ENCODE measurements at places on chromosomes 3 and 15. TPM values are rescaled to one million over a fixed set of nuclear protein-coding genes. Genes with fewer than 3 reads are reported as not detected.

DNA sequence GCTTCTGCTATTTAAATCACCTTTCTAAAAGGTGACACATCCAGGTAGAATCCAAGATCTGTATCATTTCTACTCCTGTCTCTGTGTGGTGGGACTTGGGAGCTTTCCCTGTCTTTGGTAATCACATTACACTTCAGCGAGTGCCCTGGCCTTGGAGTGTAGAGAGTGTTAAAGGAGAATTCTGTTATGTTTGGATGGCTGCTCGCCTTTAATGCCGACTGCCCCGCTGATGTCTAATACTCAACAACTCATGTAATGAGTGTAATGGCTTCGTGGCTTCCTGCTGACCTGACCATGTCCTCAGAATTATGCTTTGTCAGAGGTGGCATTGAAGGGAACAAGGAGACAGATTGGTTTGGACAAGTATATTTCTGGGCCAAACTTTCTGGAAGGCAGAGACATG, 66.3 kb upstream of the LRTM1 start:
- DNase-seq: no peak

DNA sequence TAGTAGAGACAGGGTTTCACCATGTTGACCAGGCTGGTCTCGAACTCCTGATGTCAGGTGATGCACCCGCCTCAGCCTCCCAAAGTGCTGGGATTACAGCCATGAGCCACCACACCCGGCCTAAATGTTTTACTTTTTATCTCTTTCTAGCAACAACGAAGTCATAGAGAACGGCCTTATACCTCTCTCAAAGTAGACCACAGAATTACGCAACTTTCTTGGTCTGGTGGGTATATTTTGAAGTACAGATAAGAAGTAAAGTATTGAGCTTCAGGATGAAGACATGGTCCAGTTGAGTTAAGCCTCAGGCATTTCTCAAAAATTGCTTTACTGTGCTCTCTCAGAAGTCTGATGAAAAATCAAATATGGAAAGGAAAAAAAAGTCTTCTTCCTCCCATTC, 30.6 kb downstream of the FAM240A start:
- DNase-seq: no peak

DNA sequence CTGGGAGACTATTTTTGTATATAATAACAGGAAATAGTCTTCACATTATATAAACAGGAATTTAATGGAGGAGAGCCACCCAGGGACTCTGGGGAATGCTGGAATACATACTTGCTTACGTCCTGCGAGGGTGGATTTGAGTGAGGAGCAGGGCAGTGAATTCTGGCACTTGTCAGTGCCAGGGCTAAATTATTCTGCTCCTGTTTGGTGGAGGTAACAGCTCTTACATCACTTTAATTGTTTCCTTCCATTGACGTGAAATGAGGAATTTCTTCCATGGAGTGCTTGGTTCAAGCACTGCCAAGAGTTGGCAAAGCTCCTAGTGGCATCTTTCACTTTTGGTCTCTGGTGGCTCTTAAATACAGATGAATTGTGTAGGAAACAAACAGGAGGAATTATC, 94.1 kb upstream of the GOLGA8J start:
- no peak for DNase-seq

The NSMCE3 gene
- total RNA-seq: 6.9 TPM

DNA sequence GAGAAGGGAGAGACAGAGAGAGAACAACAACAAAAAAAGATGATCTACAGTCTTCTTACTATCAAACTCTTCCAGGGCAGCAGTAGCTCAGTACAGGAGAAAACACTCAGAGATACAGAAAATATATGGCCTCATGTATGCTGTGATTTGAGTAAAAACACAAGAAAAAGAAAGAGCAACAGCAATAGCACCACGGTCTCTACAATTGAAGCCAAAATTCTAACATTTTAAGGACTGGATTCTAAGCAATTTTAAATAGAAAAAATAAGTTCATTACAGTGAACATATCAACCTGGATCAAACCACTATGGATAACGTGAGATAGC, 43.5 kb upstream of the ALCAM start:
- no peak for DNase-seq

DNA sequence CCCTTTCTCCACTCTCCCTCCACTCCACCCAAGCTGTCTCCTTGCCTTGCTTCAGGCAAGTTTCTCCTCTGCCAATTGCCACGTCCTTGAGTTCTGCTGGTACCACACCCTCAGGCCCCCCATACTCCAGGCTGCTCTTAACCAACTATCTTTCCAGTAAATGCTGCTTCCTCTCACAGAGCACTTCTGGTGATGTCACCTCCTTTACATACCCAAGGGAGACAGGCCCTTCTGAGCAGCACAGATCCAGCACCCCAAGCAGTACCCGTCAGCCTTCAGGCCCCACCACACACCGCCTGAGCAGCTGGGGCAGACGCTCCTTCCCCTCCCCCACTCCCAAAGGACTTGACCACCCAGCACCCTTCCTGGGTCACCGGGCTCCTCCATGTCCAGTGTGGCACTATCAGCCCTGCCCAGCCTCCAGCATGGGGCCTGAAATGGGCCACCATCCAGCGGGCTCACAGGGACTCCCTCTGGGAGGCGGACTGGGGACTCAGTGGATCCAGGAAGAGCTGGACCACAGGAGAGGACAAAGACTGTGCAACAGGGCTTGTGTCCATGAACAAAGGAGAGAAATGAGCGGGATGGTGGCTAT, 50.2 kb downstream of the KLF15 start:
- no peak for DNase-seq

GRCh38 chr3:6861625-6862000, 698 bp downstream of the GRM7 start:
- no peak for DNase-seq

GRCh38 chr3:55362210-55362960, 124.7 kb downstream of the WNT5A start:
- no peak for DNase-seq

DNA sequence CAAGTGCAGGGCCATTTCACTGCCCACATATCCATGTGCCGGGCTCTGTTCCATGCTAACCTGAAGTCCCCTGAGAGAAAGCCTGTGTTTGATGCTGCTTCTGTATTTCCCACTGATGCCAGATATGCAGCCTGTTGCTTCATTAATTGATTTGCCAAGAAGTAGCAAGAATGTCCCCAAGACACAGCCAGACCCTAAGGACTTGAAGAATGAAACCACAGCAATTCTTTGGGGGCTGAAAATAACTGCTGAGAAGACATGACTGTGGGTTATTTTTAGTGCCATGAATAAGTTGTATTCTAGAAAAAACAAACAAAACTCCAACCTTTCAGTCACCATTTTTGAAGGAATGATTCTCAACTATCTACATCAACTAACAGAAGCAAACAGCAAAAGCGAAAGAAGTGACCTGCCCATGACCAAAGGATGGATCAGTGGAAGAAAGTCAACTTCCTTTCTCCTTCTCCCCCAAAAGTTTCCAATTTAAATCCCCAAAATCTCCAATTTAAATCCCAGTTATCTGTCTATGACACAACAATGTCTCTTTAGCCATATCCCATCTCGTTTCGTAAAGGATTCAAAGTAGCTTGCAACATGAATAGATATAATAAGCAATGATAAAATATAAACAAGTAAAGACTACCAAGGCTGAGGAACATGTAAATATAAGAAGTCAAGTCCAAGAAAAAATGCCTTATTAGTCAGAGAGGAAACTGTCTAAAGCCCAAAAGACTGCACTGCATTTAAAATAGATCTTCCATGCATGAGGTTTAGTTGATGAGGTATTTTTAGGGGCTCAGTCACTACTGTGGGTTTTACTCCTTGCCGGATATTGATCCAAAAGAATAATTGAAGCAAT, 226.8 kb downstream of the DTWD1 start:
- no peak for DNase-seq

- DNase-seq: no peak
These were observed 172.8 kb upstream of the UBE3A start for GRCh38 chr15:25611603-25612002.

The NUDT16 gene
- 9.3 TPM for total RNA-seq

DNA sequence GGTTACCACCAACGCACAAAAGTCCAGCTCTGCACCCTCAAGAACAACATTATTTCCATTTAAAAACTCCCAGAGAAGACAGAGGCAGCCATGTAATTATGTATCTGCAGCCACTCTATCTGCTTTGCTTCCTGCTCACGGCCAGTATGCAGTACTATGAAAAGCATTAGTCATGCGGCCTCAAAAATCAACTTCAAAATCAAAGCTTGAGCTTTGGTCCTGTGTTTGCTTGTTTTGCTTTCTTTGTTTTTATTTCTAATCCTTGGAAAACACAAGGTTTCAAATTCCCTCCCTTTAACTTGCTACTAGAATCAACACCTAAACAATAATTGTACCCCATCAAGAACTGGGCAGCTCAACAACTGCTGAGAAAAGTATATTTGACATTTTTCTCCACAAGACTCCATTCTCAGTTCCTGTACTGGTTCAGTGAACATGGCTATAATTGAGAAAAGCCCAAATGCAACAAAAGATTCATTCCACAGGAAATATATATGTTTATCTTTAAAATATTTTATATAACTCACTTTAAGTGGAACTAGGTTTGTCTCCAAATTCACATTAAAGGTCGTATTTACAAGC, 37.6 kb downstream of the GBE1 start:
- no peak for DNase-seq

The CLEC3B gene
- total RNA-seq: 54.6 TPM

DNA sequence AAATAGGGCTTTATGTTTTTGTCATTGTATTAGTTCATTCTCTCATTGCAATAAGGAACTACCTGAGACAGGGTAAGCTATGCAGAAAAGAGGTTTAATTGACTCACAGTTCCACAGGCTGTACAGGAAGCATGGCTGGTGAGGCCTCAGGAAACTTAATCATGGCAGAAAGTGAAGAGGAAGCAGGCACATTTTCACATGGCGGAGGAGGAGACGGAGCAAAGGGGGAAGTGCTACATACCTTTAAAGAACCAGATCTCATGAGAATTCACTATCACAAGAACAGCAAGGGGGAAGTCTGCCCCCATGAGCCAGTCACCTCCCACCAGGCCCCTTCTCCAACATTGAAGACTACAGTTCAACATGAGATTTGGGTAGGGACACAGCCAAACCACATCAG, 25.6 kb downstream of the CEP63 start:
- no peak for DNase-seq

GRCh38 chr3:127197300-127198189, 4.6 kb downstream of the PRR23E start:
- no peak for DNase-seq

GRCh38 chr3:14336749-14337598, 65.4 kb upstream of the SLC6A6 start:
- no peak for DNase-seq

The PPP1R14D gene
- total RNA-seq: not detected

- no peak for DNase-seq
These were observed 18.8 kb downstream of the APH1B start for GRCh38 chr15:63296195-63296594.

GRCh38 chr3:57709031-57709430, 16.2 kb upstream of the DENND6A start:
- no peak for DNase-seq

The ABHD17C gene
- total RNA-seq: 6.8 TPM

DNA sequence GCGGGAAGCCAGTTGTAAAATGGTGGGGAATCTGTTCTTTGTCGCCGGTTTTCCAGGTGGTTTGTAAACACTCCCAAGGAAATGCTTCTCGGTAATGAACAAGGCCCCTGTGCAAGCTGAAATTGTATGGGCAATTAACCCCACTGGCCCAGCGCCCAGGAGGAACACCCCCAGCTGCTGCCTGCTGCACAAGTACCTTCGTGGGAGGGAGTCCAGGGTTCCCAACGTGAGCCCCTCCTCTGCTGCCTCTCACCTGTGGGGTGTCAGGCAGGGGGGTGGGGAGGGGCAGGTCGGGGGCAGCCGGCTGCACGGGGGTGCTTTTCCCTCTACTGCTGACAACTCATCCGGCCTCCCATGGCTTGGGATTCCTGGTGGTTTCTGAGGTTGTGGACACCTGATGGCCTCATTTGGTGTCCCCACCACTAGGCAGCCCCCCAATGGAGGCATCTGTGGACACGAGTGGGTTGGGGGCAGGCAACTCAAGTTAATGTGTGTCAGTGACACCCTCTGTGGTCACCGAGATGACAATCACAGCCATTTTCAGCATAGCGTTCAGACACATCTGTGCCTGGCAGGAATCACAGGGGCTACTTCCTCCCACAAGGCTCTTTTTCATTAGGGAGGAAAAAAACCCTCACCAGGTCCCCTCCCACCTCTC, 35.6 kb upstream of the PRR23E start:
- no peak for DNase-seq

GRCh38 chr3:72891053-72891855, 3.4 kb downstream of the GXYLT2 start:
- DNase-seq: peak; percentile 95

The PLCH1 gene
- total RNA-seq: 2.0 TPM

- DNase-seq: no peak
These were observed 40.1 kb downstream of the KY start for GRCh38 chr3:134610432-134611385.

GRCh38 chr3:151916781-151917180, 43.3 kb downstream of the SUCNR1 start:
- DNase-seq: no peak

DNA sequence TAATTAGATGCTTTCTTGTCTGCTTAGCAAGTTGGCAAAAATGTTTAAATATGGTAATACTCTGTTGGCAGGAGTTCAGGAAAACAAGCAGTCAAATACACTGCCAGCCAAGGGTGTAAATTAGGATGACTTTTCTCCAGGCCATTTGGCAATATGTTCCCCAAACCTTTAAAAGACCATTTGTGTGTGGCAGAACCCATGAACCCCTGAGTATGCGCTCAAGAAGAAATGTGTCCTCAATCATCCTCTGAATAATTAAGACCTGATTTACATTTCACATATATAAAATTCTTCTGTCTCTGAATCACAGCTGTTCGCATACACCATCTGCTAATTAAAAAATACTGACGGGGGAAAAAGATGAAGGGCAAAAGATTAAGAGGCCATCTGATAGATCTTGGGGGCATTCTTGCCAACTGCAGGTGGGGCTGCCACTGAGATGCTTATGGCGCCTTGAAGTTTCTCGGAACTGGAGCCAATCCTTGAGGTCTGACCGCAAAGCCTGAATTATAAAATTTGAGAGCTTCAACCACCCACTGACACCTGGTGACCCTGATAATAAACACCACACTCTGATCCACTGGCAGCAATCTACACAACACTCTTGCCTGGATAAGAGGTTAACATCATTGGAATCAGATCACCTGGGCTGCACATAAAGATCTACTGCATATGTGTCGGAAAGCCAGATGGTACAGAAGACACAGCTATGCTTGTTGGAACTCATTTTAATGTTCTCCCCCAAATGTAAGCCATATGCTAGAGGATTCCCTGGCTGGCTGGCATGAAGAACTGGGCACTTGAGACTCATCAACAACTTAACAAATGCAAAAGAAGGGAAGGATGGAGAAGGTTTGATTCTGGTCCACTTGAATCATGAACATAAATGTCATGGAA, 190.6 kb downstream of the OSBPL10 start:
- no peak for DNase-seq
